Sigmoid colon (tissue), 7 donors: ENCODE measurements at places on chromosomes 7 and 10. TPM values are rescaled to one million over a fixed set of nuclear protein-coding genes. Genes with fewer than 3 reads are reported as not detected.

DNA sequence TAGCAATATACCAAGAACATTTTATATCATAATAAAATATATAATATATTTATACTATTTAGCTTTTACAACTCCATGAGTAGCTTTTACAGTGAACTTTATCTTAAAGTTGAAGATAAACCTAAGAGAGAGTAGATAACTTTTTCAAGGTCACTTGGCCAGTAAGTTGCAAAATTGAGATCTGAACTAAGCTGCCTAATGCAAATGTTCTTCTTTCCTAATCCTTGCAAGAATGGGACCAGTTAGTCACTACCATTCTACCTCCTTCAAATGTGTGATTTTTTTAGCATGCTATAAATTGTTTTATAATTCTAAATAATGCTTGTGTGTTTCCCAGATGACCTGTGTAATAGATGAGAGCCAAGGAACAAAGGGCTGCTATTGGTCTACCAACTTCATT, 47.8 kb downstream of the CH25H start:
- no peak for DNase-seq

TBC1D12 gene
- 16.3 TPM for total RNA-seq

GRCh38 chr10:69647819-69648218, 17.8 kb downstream of the FAM241B start:
- DNase-seq, result peak; percentile 39

DNA sequence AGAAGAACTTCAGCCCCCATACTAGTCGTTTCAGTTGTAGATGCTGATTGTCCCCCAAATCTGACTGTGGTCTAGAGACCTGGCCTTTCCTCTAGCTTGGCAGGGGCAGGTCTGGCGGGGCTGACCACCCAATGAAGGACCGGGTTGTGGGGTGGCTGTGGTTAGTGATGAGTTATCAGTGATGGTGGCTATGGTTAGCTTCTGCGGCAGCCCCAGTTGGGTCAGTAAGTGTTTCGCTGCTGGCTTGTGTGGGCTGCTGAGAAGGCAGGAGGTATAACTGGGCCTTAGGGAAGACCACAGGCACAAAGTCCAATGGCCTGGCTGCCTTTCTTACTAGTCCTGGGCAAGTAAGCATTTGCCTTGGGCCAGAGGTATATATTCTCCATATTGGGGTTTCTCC, 21.3 kb downstream of the VWA2 start:
- no peak for DNase-seq

ACHE gene
- 7.2 TPM for total RNA-seq

GRCh38 chr10:31263903-31264302, 55.1 kb upstream of the ZEB1 start:
- DNase-seq, result no peak

FGF8 gene
- not detected for total RNA-seq

DNA sequence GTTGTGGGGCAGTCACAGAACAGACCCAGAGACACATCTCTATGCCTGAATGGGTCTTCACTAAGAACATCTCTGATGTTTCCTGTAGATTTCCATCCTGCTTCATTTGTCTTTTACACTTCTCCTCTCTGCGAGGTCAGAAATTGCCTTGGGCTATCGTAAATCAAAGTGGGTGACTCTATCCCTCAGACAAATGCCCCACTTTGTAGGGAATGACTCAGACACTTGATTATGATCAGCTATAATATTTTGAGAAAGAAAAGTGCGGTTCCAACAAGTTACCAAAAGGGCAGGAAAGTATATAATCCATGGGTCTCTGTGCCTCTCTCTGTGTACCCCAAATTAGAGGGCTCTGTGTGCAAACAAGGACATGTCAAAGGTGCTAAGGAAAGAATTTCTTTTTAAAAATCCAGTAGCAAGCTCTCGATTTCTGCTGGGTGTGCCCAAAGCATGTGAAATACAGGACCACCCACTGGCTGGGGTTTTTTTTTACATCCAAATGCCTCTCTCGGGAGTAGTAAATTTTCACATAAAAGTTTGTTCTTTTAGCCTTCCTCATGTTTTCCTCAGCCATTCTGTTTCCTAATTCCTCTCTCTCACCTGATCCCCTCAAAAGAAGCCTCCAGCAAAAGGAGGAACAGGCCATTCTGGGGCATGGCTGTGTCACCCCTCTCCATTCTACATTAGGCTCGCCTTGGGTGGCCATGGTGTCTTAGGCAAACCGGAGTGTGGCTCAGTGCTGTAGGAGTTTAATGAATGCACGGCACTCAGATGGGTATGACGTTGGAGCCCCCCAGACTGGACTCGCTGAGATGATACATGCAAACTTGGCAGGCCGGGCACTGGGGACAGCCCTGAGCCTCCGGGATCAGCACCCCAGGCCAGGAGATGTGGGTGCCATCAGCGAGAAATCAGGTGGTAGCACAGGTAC, 6.3 kb upstream of the OPN4 start:
- DNase-seq, result no peak
